ENCODE measurements at places on chromosomes 16 and 17.
A peak's percentile ranks its signal among the peaks of the same experiment; 100 is the strongest.

DNA sequence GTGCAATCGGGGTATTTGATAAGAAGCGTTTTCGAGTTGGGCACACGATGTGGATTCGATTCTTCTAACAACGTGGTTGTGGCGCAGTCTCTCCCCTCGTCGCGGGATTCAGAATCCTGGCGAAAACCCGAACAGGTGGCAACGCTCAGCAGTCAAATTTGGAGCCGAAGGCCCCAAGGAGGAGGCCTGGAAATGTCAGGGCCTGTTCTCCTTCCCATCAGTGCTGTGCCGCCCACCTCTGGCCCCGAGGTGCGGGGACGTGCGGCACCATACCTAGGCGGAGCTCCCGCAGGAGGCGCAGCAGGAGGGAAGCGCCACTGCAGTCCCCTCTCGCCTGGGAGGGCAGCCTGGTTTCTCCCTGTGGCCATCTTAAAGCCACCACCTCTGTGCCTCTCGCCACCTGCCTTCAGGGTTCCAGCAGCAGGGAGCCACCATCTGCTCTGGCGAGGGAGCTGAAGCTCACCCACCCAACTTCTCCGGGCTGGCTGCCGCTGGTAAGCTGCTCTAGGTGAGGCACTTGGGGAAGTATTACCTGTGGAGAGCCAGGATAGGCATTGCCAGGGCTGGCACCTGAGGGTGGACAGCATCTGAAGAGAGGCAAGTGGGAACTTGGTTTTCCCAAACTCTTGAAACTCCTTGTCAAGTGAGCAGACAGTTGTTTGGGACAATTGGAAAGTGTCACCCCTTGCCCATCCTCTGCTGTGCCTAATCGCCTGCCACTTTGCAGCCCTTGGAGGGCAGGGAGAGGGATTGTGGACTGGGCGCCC is 2.6 kb upstream of the AATF start:
- DNase-seq, result no peak

GRCh38 chr16:14121142-14121541 is 50.0 kb downstream of the MRTFB start:
- no peak for DNase-seq

GRCh38 chr16:89931305-89931896 is 8.3 kb downstream of the TUBB3 start:
- DNase-seq, result no peak

GRCh38 chr17:73091770-73092522 is 542 bp downstream of the SLC39A11 start:
- no peak for DNase-seq

GRCh38 chr16:77868478-77868877 is 80.1 kb downstream of the VAT1L start:
- no peak for DNase-seq

- DNase-seq, result peak; percentile 56
Measured at GRCh38 chr16:85296859-85297660, 184.8 kb upstream of the CIBAR2 start.

DNA sequence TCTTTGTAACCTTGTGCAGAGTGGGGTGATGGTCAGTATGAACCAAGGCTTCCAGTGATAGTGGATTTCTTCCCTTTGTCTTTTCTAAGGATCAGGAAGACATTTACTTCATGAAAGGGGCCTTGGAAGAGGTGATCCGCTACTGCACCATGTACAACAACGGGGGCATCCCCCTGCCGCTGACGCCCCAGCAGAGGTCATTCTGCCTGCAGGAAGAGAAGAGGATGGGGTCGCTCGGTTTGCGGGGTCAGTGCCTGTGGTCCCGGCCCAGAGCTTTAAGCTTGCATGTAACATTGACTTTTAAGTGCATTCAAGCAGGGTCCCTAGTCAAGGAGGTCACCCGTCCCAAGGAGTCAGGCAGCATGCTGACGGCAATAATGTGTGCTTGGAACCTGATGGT is 56.0 kb downstream of the MEAK7 start:
- DNase-seq, result no peak

DNA sequence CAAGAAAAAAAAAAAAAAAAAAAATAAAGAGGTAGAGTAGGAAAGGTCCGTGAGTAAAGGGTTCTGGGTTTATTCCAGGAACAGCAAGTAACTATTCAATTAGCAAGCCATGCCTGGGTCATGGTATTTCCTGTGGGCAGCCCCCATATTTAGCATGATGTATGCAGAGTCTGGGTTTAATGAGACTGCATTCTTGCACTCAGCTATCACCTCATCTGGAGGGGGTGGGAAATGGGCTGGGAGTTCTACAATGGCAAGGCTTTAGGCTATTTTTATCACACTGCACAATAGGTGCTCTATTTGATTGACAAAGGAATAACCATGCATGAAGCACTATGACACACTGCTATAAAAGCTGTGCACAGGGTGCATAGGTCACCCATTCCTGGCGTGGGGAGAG is 104.0 kb upstream of the CCL2 start:
- DNase-seq, result no peak

DNA sequence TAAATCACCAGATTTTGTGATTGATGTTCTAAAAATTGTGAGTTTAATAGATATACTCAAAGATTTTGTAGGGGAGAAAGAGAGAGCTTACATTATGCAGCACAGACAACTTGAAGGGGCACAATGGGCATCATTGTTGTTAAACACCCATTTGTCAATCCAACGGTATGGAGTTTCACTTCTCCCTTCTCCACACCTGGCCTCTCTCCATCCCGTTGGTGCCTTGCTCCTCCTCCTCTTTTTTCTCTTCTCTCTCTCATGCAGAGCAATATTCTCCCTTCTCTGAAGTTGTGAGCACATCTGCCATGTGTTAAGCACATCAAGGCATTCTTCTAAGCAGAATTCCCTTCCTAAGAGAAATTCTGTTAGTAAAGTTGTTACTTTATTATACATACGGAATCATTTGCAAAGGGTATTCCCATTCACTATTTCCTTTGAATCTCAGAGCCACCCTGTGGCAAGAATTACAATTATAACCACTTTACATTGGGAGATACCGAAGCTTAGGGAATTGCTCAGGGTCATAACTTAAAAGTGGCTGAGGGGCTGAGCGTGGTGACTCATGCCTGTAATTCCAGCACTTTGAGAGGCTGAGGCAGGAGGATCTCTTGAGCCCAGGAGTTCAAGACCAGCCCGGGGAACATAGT is 40.5 kb upstream of the SKAP1 start:
- no peak for DNase-seq

DNA sequence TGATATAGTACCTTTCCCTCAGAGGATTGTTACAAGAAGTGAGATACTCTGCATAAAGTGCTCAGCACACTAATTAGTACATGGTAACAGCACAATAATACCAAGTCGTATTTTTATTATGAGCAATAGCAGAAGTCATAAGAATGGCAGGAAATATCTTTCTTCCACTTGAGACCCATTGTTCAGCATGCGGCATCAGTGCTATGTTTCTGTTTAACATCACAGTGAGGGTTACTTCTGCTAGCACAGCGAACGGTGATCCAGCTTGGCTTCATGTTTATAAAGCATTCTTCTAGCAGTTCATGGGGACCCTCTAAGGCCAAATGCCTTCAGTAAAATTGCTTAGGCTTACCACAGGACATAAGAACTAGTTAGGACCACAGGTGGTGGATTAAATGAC is 83.1 kb downstream of the MYO1D start:
- DNase-seq, result no peak

- no peak for DNase-seq
Measured at GRCh38 chr17:49566668-49567071, 9.0 kb upstream of the NXPH3 start.

DNA sequence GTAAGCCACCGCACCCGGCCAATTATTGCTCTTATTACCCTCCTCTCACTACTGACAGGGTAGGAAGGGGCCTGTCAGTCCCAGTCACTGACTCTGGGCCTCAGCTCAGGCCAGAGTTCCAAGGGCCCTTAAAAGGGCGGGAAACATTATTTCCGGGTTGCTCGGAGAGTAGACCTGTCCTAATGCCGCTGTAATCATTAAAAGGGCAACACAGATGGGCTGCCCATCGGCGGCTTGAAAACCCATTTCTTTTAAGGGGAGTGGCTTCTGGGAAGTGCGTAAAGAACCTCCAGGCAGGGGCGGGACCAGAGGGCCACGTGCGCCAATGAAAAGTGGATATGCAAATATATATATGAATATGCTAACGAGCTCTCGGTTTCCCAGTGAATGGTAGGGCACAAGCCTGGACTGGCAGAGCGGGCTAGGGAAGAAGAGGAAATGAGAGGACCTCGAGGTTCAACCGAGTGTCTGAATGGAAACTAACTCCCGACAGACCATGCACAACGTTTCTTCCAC is 26.6 kb downstream of the PIPOX start:
- no peak for DNase-seq

GRCh38 chr16:1458336-1458976 is 14.1 kb upstream of the CCDC154 start:
- no peak for DNase-seq

- no peak for DNase-seq
Measured at GRCh38 chr17:65362826-65363225, 198.6 kb downstream of the AXIN2 start.

- DNase-seq, result peak; percentile 71
Measured at GRCh38 chr16:75116081-75116910, at the start of gene LDHD. Gene LDHD, minus strand, starts transcription at chr16:75116780. Its CDS starts 60 bp downstream, at chr16:75116720.

DNA sequence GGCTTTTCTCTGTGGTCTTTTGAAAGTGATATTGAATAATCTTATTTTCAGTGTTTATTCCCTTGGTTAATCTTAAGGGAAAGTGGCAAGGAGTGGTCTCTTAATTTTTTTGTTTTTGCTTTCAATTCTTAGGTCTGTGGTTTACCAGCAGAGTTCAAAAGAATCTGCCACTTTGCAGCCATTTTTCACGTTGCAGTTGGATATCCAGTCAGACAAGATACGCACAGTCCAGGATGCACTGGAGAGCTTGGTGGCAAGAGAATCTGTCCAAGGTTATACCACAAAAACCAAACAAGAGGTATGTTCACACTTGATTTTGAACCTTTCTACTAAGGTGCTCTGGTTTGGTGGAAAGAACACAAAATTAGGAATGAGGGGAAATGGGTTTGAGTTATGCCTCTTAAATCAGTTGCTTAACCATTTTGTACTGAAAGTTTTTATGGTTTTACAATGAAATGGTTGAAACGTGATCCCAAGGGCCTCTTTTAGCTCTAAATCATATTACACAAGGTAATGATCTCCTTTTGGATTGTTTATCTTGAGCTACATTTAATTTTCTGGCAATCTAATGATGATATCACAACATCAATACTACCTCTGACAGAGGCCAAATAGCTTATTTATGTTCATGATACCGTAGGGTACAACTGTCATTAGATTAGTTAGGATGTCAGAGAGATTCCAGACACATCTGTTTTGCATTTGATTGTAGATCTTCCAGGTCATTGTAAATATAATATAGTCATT is 51.6 kb upstream of the CRISPLD2 start:
- no peak for DNase-seq

DNA sequence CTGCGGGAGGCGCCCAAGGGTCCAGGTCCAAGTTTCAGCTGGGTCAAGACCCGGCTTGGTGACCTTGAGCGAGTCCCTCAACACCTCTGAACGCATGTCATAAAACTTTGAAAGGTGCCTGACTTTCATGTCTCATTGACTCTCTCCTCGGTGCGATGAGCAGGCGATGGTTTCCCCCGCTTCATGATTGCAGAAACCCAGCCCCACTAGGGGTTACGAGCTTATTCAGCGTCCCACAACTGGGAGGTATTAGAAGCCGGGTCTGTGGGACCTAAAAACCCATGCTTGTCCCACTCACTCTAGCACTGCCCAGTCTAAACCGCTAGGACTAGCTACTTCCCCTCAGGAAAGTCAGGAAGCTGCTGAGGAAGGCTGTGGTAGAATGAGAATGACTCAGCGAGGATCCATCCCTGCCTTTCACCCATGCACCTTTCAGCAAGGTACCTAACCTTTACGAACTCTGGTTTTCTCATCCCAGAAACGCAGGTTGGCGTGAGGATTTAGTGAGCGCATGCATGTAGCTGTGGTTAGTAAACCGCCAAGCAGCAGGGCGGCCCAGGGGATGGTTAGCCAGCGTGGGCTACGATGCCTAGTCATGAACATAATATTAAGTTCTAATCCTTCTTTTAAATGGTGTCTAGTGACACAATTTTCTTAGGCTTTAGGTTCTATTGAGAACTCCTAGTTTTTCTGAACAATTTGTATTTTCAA is 26.2 kb upstream of the RFFL start:
- DNase-seq, result no peak

- no peak for DNase-seq
Measured at GRCh38 chr17:59221159-59221847, 992 bp downstream of the GDPD1 start.

DNA sequence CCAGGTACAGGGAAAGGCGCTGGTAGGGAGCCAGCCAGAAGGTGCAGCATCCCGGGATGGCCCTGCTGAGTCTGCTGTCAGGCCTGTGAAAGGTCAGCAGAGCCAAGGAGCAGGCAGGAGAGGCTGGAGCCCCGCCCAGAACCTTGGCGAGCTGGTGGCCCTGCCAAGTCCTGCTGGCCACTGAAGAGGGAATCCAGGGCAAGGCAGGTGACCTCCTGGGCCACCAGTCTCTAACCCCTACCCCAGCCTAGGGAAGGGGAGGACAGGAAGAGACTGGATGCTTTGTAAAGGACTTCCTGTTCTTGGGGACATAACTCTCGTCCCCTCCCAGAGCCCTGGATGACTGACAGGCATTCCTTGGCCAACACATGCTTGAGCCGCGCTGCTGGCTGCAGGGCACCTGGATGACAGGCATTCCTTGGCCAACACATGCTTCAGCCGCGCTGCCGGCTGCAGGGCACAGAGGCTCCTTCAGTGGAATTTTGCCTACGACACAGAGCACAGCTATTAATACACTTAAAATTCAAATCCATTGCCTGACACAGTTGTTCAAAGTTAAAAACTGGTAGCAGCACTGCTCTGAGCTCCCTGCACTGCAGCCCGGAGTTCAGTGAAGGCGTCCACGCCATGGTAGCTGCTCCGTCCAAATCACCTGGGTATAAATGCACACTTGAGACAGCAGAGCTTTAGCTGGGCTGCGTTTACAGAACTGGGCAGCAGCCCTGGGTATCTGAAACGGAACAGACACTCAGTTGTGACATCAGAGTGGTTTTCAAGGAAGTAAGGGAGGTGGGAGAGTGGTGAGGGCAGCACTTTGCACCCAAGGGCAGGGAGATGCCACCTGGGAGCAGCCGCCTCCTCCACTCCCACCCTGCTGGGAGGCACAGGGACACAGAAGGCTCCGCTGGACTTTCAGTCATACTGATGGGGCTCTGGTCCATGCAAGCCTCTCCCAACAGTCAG is 2.0 kb upstream of the BRICD5 start:
- no peak for DNase-seq

DNA sequence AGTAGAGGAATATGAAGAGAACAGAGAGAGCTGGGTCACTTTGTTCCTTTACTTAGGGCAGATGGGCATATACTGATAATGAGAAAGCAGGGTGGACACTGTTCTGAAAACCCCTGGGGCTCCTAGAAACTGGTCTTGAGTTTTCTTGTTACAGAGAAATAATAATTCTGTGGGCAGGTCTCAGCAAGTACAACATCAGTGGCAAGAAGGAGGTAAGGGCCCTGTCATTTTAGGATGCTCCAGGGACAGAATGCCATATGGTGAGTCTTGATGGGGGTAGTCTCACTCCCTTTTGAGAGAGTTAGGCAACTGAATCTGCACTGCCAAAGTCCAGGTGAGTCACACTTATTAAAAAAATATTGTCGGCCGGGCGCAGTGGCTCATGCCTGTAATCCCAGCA is 102.3 kb downstream of the KCNJ2 start:
- no peak for DNase-seq

- no peak for DNase-seq
Measured at GRCh38 chr16:47851146-47851545, 304.6 kb downstream of the ABCC12 start.

Data from hematopoietic multipotent progenitor cell treated with erythropoietin and hydrocortisone succinate and interleukin-3 and kit ligand, for 17 days (in vitro differentiated cells).